ENCODE measurements at places on chromosomes 5 and 9.

- no peak for DNase-seq
Observed at GRCh38 chr9:80649001-80649420, 1040.3 kb downstream of the TLE1 start.

- no peak for DNase-seq
Observed at GRCh38 chr9:137405677-137406081, 17.3 kb downstream of the EXD3 start.

DNA sequence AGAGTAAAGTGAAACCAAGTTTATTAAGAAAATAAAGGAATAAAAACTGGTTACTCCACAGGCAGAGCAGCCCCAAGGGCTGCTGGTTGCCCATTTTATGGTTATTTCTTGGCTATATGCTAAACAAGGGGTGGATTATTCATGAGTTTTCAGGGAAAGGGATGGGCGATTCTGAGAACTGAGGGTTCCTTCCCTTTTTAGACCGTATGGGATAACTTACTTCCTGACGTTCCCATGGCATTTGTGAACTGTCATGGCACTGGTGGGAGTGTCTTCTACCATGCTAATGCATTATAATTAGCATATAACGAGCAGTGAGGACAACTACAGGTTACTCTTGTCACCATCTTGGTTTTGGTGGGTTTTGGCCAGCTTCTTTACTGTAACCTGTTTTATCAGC is 323.9 kb upstream of the PTGER4 start:
- DNase-seq = no peak

- no peak for DNase-seq
Observed at GRCh38 chr9:97475059-97475458, 26.4 kb upstream of the TMOD1 start.

GRCh38 chr9:71355884-71356283 is 234.5 kb upstream of the TRPM3 start:
- no peak for DNase-seq

DNA sequence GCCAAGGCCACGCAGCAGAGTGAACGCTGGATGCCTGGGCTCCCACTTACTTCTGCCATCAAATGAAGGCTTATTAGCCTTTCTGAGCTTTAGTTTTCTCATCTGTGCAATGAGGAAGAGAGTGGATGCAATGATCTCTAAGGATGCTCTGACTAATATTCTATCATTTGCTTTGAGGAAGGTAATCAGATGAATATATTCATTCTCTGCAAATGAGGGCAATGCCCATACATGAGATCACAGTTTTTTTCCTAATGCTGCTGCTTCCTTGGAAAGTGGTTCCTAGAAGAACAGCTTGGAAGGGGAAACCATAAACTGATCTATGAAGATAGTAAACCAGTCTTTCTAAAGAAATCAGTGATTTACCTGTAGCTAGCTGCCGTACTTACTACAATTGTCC is 152.4 kb downstream of the NSG2 start:
- DNase-seq = no peak

GRCh38 chr5:111680737-111681413 is 76.1 kb downstream of the NREP start:
- DNase-seq = peak; percentile 78

DNA sequence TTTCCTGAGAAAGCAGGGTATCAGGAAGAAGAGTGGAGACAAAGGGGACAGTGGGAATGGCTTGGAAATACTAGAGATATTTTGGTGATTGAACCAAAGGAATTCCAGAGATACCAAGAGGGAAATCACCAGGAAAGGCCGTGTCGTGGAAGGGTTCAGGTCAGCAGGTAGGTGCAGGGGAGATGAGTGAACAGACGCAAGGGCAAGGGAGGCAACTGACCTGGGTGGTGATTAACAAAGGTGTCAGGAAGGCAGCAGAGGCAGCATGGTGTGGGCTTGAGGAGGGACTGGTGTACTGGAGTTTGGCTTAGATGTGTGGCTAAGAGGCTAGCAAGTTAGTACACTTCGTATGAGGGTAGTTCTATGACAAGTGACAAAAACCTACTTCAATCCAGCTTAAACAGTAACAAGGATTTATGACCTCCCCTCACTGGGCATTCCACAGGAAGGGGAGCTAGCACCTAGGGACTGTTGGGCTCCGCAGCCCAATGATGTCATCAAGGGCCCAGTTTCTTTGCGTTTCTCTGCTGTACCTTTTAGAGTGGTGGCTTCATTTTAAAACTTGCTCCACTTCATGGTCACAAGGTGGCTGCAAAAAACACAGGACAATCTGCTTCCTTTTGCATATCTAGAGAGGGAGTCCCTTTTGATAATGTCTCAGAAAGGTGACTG is 37.0 kb downstream of the INIP start:
- no peak for DNase-seq

- no peak for DNase-seq
Observed at GRCh38 chr9:126436545-126437267, 110.1 kb downstream of the MVB12B start.

- DNase-seq = no peak
Observed at GRCh38 chr9:134374301-134375010, 48.2 kb downstream of the RXRA start.

DNA sequence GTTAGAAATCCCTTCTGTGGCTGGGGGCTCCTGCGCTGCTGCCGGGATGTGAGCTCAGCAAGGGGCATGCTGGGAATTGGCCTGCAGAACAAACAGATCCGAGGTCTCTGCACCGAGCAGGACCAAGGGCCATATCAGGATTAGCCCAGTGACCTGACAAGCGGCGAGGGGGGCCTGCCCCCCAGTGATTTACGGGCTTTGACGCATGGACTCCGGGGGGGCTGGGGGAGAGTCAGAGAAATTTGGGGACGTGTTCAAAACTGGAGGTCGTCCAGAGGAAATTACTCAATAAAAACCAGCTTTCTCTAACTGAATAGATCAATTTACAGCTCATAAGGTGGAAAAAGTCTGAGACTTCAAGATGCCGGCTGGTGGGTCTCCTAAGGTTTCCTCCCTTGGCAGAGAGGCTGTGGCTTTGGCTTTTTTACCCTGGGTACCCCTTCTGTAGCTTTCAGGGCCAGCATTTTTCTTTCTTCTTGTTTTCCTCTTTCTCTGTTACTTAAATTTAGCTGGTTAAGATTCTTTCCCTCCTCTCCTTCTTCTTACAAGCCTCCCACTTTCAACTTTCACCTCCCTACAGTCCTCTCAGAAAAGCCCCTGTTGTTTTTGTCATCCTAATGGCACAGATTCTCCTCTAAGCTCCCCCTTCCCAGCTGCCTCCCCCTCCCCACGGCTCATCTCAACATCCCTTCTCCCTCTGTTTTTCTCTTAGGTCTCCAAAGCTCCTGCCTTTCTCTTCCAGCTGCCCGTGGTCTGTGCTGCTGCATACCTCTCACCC is 551.0 kb downstream of the CCDC171 start:
- no peak for DNase-seq

DNA sequence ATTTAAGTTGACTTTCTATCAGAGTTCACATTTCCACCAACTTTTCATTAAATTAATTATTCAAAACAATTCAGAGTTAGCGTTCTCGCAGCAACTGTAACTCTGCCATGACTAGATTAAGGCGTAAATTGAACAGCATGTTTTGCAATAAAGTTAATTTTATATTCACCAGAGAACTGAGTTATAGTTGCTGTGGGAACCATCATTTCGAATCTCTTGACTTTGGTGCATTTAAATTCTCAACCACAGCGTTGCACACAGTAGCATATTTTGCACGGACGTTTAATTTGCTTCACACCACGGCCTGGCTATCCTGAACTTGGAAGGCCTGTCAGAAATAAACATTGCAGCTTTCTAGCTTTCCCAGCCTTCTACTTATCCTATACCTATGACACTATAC is 144.3 kb upstream of the WWC1 start:
- no peak for DNase-seq

- no peak for DNase-seq
Observed at GRCh38 chr9:114383521-114384231, 4.1 kb downstream of the AKNA start.

GRCh38 chr9:37902796-37903646 is 906 bp downstream of the SLC25A51 start:
- no peak for DNase-seq

- DNase-seq = no peak
Observed at GRCh38 chr9:71646131-71646530, 122.2 kb downstream of the CEMIP2 start.

GRCh38 chr9:135579356-135579755 is 17.8 kb downstream of the PAEP start:
- DNase-seq = no peak

- no peak for DNase-seq
Observed at GRCh38 chr5:156186760-156187159, 140.2 kb upstream of the SGCD start.

DNA sequence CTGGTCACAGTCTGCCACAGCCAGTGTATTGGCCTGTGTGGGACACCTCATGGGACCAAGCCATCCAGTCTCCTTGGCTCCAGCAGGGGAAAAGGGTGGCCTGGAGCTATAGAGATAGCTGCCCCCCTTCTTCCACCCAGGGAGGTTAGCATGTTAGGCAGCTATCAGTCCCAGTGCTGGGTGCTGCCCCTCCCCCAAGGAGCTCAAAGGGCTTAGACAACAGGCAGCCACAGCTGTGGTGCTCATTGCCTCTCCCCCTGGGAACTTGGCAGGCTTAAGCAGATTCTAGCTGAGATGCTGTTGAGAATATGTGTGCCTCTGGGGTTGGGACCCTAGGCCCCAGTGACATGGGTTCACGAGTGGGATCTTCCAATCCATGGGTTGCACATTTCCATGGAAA is 226.0 kb upstream of the PTGER4 start:
- DNase-seq = no peak

DNA sequence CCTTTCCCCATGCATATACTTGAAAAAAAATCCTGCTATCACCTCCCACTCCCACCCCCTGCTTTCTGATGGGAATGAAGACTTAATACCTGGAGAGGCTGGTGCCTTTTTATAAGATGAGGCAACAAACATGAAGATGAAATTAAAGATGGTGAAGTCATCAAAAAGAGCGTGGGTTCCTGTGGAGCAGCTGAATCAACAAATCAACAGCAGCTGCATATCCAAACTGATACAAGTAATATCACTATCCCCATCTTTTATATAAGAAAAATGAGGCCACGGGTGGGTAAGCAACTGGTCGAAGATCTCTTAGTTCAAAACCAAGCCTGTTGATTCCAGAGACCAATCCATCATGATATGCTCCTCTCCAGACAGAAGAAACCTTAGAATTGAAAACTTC is 268.5 kb downstream of the ENC1 start:
- no peak for DNase-seq

DNA sequence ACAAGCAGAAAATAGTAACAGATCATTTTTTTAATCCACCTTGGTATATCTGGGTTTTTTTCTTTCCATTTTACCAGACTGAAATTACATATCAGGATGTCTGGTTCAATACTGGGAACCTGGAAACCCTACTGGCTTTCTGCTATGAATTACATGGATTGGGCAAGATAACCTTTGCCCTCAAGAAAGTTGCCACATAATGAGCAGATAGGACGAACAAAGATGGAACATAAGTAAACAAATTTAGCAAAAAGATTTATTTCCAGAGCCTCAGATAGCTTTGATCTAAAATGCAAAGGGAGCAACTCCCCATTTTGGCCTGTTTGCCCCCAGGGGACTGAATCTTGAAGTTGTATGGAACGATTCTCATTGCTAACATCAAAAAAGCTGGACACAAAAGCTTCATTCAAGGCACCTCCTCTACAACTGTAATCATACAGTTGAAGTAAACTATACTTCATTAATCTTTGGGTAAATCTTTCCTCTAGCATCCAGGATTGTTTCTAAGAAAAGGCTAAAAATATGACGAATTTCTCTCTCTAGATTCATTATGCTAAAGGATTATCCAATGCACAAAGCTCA is 131.6 kb upstream of the PTGER4 start:
- no peak for DNase-seq

- DNase-seq = no peak
Observed at GRCh38 chr9:95092262-95093072, 225.0 kb downstream of the FANCC start.

DNA sequence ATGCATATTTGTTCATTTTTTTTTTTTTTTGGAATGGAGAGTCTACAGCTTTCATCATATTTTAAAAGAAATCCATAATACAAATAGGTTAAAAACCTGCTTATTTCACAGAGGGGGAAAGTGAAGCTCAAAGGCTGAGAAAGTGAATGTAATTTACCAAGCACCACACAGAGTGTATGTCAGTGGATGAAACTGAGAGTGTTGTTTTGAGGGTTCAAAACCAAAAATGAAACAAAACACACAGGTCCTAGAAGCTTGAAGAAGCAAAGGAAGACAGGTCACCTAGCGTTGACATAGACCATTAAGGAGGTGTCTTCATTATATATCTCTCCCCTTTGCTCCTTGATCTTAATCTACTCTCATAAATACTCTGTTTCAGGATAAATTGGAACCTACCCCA is 7.5 kb downstream of the NMUR2 start:
- DNase-seq = no peak

DNA sequence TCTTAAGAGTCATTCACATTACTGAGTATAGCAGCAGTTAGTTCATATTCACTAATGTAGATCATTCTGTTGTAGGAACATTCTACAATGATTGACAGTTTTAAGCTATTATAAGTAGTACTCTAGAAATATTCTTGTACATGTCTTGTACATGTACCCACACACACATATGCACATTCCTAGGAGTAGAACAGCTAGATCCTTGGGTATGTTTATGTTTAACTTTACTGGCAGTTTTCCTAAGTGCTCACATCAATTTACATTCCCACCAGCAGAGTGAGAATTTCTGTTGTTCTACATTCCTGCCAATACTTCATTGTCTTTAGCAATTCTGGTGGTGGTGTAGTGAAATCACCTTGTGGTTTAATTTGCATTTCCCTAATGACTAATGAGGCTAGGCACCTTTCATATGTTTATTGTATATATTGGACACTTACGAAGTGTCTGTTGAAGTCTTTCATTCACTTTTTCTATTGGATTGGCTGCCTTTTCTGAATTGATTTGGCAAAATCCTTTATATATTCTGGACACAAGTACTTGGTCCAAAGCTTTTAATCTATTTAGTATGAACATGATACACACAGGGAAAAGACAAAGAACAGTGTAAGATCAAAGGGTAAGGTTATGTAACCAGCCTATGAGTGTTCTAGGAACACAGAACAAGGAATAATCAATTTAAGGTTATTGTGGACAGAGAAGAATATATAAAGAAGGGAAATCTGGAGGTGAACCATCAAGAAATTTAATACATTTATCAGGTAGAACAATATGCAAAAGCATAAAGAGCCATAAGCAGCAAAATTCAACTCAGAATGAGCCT is 95.6 kb downstream of the MLLT3 start:
- no peak for DNase-seq

DNA sequence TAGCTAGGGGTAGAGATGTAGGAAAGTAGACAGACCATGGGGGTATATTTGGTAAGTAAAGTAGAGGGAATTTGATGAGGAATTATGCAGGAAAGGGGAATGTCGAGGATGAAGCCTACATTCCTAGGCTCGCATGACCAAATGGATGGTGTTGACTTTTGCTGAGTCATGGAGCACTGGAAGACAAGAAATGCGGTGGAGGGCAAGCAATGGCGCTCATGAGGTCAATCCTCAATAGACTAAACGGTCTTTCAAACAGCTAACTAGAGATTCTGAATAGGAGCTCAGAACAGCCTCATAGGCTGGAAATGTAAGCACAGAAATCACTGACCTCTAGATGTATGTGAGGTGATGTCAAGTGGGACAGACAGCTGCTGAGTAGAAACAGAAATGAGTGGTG is 50.7 kb upstream of the FST start:
- DNase-seq = no peak

All from left renal pelvis (tissue), 4 donors.